GM23338 (cell line): ENCODE measurements at places on chromosomes 11 and 22. TPM values are rescaled to one million over a fixed set of nuclear protein-coding genes. Genes with fewer than 3 reads are reported as not detected.

Gene MAJIN
- total RNA-seq = not detected in 2 replicates

Gene ZNF214
- 4.3 and 6.1 TPM in 2 replicates for total RNA-seq

- no peaks in the 10 kb centered on the region for H3K36me3 ChIP-seq
- no peaks in the 10 kb centered on the region for H3K4me1 ChIP-seq
- DNase-seq = peak; percentile 45
- H3K27me3 ChIP-seq = no peaks in the 10 kb centered on the region
- H3K27ac ChIP-seq = no peak overlapping the region
Observed at GRCh38 chr11:36792996-36793914, 195.2 kb upstream of the RAG2 start.

GRCh38 chr11:73876424-73877310, at the start of the genes COA4 and PAAF1:
TSS of gene COA4 (minus strand) at chr11:73876846. CDS start at chr11:73873378, 3,468 bp downstream.
TSS of gene PAAF1 (plus strand) at chr11:73876999. CDS start at chr11:73877022, 23 bp downstream.
- DNase-seq = peak; percentile 99
- H3K27me3 ChIP-seq = no peaks in the 10 kb centered on the region
- peaks cover 27% of the 10 kb centered on the region for H3K4me1 ChIP-seq
- peaks cover 21% of the 10 kb centered on the region for H3K36me3 ChIP-seq
- H3K27ac ChIP-seq = peak within 1 kb of the TSS; percentile 98

Gene SYT12
- 2.5 and 3.1 TPM in 2 replicates for total RNA-seq

Gene DDI1
- not detected in 2 replicates for total RNA-seq

- H3K27me3 ChIP-seq = no peaks in the 10 kb centered on the region
- DNase-seq = no peak
- peaks cover 13% of the 10 kb centered on the region for H3K4me1 ChIP-seq
- H3K4me3 ChIP-seq = no peak overlapping the region
- H3K36me3 ChIP-seq = no peaks in the 10 kb centered on the region
Observed at GRCh38 chr11:117713538-117713991, 83.5 kb downstream of the DSCAML1 start.

DNA sequence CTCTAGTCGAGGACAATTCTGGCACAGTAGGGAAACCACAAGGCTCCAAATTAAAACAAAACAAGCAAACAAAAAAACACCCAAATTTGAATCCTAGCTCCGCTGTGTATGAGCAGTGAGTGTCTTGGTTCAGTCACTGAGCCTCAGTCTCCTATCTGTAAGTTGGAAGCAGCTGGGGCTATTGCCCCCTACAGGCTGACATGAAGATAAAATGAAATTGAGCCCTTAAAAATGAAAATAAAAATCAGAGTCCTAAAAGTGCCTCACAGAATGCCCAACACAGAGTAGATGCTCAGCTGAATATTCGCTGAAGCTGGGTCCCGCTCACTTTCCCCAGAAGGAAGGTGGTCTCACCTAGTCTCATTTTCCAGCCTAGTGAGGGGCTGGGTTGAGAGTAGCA, 65.2 kb downstream of the PDE2A start:
- H3K4me3 ChIP-seq = no peak overlapping the region
- DNase-seq = peak; percentile 53
- H3K4me1 ChIP-seq = no peaks in the 10 kb centered on the region
- H3K36me3 ChIP-seq = no peaks in the 10 kb centered on the region

Gene IFITM5
- not detected in 2 replicates for total RNA-seq

DNA sequence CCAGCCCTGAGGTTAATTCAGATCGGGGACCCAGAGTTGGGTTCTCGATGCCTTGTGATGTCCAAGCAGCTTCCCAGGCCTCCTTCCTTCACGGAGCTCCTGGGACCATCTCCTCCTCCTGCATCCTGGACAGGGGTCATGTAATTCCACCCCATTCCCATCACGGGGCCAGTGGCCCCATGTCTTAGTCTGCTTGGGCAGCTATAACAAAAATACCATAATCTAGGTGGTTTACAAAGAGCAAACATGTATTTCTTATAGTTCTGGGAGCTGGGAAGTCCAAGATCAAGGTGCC, 41.7 kb upstream of the PRDM11 start:
- H3K4me3 ChIP-seq = no peak overlapping the region
- no peaks in the 10 kb centered on the region for H3K27me3 ChIP-seq
- DNase-seq = no peak
- no peaks in the 10 kb centered on the region for H3K36me3 ChIP-seq
- H3K4me1 ChIP-seq = peaks cover 5% of the 10 kb centered on the region; the same call in 1 of the 2 replicates

DNA sequence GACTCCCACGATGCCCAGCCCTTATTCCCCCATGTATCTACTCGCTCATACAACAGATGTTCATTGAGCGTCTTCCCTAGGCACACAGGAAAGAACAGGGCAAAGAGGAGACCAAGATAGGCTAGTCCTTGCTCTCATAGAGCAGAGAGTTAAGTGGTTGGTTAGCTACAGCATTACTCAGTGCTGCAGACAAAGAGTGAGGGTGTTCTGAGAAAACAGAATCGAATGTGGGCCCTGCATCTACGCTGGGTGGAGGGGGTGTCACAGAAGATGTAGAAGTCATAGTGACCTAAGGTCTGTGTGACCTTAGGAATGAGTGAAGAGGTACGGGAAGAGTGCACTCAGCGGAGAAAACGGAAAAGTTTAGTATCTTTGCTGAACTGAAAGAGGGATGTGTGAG, 12.3 kb downstream of the PSMD13 start:
- H3K4me3 ChIP-seq = no peak overlapping the region
- H3K27me3 ChIP-seq = no peaks in the 10 kb centered on the region
- peaks cover 44% of the 10 kb centered on the region for H3K36me3 ChIP-seq
- DNase-seq = no peak

GRCh38 chr11:60910711-60911380, 3.1 kb upstream of the TMEM109 start:
- peaks cover 12% of the 10 kb centered on the region for H3K4me1 ChIP-seq
- H3K36me3 ChIP-seq = no peaks in the 10 kb centered on the region
- peak; percentile 8 for DNase-seq
- H3K4me3 ChIP-seq = no peak overlapping the region
- no peaks in the 10 kb centered on the region for H3K27me3 ChIP-seq

GRCh38 chr11:14258221-14258935, 100.6 kb downstream of the RRAS2 start:
- H3K27me3 ChIP-seq = no peaks in the 10 kb centered on the region
- no peak for DNase-seq
- no peak overlapping the region for H3K4me3 ChIP-seq
- no peaks in the 10 kb centered on the region for H3K4me1 ChIP-seq
- no peak overlapping the region for H3K27ac ChIP-seq
